Panc1 (cell line): ENCODE measurements at places on chromosomes 11 and 22.

DNA sequence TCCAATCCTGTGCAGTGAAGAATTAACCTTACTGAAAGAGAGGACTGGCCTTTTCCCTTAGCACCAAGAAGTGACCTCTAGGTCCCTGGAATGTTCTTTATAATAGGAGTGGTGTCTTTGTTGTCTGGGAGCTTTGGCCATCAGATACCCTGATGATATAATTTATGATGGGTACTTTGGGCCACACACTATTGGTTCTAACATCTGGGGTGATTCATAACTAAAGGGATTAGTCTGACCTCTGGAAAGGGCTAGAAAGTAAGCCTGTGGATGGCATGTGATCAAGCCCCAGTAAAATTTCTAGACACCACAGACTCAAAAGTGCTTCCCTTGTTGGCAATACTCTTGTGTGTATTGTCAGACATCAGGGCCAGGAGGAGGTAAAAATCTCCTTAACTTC, 891.2 kb downstream of the KCNA4 start:
- no peak for DNase-seq

- no peak for DNase-seq
These were observed 81.6 kb downstream of the YAP1 start for GRCh38 chr11:102191832-102192231.

DNA sequence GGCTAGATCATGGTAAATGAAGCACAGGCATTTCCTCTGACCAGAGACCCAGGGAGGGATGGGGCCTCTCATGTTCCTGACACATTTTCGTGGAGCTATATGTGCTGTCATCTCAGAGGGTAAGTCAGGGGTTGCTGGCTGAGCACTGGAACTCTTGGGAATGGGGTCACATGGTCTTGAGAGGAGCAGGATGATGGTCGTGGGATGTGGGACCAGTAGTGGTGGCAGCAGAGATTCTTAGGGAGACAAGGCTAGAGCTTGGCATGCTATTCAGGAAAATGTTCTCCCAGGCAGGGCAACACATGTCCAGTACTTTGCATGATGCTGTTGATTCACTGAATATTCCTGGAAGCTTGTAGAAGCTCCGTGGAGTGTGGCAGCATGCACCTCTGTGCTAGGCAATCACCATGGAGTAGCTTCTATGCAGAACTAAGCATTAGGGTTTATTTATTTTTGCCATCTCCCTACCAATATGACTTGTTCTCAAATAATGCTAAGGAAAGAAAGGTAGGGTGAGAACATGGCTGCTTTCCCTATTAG, 31.4 kb upstream of the TTC12 start:
- no peak for DNase-seq

DNA sequence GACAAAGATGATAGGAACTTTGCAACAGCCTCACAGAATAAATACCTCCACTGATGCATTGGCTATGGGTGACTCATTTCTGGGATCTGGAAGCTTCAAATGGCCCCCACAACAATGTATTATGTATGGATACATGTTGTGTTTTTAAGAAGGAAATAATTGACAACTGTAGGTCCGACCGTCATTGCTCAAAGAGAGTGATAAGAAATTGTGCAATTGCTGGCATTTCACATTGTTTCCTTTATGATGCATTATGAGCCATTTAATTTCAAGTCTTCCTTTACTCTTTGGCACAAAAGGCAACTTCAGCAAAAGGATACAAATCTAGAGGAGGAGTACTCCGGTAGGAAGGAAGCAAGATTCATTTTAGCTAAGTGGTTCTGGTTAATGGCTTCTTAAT, 2.0 kb downstream of the ANO3 start:
- no peak for DNase-seq

DNA sequence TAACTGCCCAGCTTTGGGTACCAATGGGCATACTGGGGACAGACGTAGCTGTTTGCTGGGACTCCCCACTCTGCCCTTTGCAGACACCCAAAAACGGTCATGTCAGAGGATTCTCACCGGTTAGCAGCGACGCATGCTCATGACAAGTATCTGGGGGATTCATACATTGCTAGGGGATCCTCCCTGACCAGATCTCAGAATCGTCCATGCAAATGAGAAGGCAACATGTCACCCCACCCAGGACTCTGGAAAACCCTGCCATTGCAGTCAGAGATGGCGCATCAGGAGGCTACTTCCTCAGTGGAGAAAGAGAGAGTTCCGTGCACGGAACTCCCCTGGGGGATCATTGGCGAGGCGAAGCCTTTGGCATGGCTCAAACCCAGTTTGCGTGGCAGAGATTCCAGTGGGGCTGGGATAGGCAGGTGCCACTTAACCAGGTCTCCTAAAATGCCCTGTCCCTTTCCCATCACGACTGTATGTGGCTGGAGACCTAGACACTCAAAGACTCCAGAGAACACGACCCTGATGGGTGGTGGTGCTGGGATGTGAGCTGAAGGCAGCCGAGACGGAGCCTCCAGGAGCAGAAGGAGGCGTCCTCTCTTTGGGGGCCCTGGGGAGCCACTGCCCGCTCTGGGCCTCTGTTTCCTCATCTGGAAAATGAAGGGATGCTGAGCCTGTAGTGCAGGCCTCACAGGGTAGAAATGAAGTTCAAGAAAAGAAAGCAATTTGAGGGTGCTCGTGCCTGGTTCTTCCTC, 4.9 kb downstream of the RGL4 start:
- DNase-seq, result no peak

DNA sequence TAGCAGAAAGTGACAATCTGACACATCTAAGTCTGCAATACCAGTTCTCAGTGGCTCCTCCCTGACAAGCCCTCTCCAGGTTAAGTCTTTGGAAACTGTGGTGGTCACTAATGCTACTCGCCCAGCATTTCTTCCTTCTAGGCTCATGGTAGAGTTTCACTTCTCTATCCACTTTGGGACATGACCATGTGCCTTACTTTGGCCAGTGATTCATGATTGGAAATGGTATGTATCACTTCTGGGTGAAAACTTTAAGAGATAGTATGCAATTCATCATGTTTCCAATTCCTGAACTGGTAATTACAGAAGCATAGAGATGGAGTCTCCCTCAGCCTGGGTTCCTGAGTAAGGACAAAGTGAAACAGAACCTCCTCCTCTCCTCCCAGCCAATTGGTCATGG, 151.5 kb upstream of the LMO1 start:
- no peak for DNase-seq

GRCh38 chr22:46044621-46045458, 67.9 kb upstream of the WNT7B start:
- no peak for DNase-seq

DNA sequence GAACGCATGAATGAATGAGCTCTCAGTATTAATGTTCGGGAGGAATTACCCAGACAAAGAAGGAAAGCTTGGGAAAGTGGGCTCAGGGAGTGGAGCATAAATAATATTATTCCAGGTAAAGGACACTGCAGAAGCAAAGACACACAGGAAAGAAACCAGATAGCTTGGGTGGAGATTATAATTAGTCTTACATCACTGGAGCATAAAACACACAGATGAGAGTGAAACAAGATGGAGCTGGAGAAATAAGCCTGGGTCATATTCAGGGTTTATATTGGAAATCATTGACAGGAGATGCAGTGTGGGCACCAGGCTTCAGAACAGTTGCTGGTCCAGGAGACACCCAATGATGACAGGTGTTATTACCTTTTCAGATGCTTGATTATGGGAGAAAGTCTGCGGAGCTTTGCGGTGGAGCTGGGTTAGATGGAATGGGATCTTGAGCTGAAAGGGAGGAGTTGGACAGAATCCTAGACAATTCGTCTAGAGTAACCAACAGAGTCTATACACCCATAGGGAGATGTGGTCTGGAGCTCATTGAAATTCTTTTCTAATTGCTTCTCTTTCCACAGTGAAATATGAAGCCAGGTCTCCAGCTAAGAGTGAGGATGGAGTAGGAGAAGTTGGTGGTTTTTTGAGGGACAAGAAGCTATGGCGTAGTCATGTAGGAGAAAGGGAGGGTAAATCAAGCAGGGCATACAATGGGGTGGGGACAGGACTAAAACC, 227.2 kb downstream of the FAM76B start:
- no peak for DNase-seq

- no peak for DNase-seq
These were observed 245.6 kb downstream of the BLID start for GRCh38 chr11:121870206-121871045.

DNA sequence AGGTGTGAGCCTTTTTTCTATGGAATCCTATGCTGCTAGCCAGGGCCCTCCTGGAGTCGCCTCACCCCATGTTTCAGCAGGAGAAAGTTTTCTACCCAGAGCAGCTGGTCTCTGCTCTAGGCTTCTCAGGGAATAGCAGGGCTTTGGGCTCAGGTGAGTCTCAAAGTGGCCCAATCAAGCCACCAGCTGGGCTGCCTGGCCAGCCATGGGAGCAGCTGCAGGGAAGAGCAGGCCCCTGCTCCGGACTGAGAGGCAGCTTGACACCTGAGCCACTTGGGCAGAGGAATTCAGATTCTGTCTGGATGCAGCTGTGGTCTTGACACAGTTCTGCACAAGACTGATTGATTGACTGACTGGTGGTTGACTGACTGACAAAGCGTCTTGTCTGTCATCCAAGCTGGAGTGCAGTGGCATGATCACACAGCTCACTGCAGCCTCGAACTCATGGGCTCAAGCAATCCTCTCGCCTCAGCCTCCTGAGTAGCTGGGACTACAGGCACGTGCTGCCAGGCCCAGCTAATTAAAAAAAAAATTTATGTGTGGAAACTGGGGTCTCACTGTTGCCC, 57.5 kb upstream of the ARFGAP3 start:
- DNase-seq, result no peak

DNA sequence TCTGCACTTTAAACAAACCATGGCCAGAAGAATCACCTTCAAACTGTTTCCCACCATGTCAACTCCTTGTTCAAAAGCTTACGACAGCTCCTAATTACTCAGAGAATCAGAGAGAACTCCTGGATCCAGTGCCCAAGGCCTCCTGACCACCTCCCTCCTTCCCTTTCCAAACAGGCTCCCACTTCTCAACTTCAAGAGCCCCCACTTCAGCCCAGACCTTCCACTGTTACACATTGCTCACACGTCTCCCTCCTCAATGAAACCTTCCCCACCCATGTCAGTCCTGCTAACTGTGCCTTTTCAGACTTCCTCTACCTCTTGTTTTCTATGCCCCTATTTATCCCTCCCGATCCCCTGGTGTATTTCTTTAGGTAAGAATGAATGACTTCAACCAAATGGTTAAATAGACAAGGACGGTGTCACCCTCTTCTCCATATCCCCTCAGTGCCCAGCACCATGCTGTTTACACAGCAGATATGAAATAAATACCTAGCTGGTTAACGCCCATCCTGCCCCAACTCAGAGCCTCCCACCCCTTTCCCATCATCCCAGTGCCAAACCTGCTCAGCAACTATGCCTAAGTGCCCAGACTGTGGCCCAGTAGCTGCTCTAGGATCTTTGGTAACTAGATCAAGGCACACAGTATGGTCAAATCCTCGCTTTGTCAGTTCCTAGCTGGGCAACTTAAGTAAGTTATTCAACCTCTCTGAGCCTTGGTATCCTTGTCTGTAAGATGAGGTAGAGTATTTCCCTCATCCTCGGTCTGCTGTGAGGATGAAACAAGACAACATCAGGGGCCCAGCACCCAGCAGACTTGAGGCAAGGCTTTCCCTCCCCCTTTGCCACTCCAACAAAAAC, 36.8 kb downstream of the PLEKHA7 start:
- no peak for DNase-seq

DNA sequence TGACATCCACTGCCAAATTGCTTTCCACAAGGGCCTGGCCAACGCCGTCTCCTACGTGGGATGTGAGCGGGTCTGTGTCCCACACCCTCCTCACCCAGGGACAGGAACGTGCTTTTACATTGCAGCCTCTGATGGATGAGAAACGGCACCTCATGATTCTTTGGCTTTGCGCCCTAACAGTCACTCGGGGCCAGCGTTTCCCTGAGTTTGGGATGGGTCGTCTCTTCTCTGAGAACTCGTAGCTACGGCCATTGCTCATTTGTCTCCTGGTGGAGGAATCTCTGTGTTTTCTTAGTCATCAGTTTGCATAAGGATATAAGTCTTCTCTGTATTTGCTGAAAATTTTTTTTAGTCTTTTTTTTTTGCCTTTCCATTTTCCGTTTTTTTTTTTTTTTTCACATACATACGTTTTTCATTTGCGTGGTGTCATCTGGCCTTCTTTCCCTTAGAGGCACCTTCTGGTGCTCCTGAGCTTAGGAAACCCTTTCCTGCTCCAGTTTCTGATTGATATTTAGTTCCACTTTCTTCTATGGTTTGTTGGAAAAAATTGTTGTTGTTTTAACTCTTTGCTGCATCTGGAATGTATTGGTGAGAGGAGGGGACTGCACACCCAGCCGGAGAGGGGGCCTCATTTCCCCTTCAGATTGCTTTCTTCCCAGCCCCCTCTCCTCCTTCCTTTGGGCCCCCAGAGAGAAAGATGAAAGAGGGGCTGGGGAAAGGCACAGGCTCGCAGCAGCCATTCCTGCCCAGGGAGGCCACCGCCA, 12.0 kb downstream of the TNNT3 start:
- no peak for DNase-seq

- DNase-seq, result no peak
These were observed 344.3 kb downstream of the BRD1 start for GRCh38 chr22:49483281-49483870.

GRCh38 chr11:114987186-114987760, 308.9 kb downstream of the NXPE2 start:
- DNase-seq, result no peak

DNA sequence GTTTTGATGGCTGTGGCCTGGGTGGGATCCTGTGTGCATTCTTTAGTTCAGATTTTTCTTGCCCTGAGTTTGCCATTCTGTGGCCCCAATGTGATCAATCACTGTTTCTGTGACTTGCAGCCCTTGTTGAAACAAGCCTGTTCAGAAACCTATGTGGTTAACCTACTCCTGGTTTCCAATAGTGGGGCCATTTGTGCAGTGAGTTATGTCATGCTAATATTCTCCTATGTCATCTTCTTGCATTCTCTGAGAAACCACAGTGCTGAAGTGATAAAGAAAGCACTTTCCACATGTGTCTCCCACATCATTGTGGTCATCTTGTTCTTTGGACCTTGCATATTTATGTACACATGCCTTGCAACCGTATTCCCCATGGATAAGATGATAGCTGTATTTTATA, 620 bp downstream of the OR4C16 start:
- DNase-seq, result no peak

DNA sequence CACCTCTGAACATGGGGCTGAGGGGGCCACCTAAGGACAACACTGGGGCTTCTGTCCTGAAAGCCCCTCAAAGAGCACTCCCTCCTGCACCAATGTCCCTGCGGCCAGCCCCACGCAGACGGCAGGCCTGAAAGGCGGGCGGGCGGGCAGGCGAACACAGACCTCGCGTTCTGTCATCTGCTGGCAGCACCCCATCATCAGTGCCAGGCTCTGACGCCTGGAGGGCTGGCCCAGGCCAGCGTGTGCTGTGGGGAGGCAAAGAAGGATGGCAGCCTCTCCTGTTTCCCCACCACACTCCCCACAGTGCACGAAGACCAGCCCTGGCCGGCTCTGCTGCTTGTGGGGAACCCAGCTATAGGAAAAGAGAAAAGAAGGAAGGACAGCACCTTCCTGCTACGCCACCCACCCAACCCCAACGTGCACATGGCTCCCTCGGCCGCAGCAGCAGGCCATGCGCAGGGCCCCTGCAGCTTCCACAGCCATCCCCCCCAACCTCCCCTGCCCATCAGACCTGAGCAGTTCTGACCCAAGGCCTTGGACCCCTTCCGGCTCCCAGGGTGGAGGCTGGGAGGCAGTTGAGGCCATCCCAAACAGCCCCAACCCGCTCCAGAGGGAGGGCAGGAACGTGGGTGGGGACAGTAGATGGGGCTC, 3.5 kb downstream of the SBF1 start:
- no peak for DNase-seq
